Type B pancreatic cell (in vitro differentiated cells): ENCODE measurements at places on chromosomes 12 and 14.

GRCh38 chr12:119949594-119949993 is 39.4 kb upstream of the BICDL1 start:
- no peak for DNase-seq

DNA sequence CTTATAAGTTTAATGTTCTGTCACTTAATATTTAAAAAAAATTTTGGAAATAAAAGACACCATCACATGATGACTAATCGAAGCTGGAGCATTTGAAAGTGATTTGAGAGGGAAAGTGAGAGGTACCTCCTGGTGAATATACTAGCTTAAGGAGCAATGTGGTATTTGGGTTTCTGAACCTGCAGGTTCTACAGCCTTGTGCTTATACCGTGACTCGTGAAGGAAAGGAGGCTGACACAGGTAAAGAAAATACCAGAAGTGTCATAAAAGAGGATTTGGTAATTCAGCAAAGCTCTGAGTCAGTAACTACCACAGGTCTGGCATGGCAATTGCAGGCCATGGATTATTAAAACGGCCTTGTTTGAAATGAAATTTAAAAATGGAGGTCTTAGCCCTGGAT is 151.0 kb downstream of the SLC38A4 start:
- DNase-seq, result no peak

GRCh38 chr14:26810631-26811030 is 212.8 kb upstream of the NOVA1 start:
- DNase-seq, result no peak

GRCh38 chr14:105944632-105945610 is 418.5 kb downstream of the TMEM121 start:
- no peak for DNase-seq

DNA sequence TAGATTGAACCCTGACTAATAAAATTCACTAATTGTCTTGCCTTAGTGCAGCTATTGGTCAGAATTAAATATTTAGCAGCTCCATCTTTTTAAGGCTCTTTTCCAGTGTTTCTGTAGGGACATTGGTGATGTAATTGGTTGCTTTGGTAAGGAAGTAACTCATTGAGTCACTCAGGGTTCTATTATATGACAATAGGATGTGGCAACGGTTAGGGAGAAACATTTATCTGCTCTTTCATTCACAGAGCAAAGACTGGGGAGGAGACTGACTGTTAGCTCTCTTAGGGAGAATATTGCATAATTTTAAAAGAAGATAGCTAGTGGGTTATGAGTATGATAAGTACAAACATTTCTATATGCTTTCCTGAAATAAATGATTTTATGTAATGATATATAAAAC is 616.5 kb downstream of the TRHDE start:
- no peak for DNase-seq

GRCh38 chr12:102638777-102639176 is 158.4 kb upstream of the IGF1 start:
- no peak for DNase-seq

DNA sequence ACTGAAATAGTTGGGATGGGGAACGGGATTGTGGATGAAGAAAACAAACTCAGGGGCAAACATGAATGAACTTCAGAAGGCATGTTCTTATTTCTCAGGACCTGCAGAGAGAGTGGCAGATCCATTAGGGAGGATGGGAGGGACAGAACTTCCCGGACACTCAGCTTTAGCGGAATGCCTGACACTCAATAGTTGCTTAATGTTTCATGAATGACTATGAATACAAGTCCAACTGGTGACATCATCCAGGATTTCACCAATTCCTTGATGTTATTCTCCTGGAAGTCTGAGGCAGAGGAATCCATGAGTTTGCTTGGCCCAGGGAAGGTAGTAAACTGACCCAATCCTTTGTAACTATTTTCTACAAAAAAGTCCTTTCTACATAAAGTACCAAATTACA is 37.8 kb upstream of the LRRC10 start:
- no peak for DNase-seq

DNA sequence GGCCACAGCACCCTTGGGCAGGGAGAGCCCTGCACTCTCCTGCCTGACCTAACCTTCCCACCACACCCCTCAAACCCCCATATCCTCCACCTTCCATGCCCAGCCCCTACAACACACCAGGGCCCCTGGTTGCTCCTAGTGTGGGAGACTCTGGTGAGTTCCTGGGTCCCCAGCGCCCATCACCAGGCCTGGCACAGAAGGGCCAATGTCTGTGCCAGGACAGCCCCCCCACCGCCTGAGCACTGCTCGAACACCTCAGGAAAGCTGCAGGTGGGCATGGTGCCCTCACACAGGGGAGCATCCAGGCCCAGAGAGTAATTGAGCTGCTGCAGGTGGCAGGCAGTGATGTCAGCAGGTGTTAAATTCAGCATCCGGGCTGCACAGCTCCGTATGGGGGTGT is 15.2 kb downstream of the ADCY6 start:
- no peak for DNase-seq

- no peak for DNase-seq
These were observed 10.8 kb downstream of the DPF3 start for GRCh38 chr14:72883109-72883508.

DNA sequence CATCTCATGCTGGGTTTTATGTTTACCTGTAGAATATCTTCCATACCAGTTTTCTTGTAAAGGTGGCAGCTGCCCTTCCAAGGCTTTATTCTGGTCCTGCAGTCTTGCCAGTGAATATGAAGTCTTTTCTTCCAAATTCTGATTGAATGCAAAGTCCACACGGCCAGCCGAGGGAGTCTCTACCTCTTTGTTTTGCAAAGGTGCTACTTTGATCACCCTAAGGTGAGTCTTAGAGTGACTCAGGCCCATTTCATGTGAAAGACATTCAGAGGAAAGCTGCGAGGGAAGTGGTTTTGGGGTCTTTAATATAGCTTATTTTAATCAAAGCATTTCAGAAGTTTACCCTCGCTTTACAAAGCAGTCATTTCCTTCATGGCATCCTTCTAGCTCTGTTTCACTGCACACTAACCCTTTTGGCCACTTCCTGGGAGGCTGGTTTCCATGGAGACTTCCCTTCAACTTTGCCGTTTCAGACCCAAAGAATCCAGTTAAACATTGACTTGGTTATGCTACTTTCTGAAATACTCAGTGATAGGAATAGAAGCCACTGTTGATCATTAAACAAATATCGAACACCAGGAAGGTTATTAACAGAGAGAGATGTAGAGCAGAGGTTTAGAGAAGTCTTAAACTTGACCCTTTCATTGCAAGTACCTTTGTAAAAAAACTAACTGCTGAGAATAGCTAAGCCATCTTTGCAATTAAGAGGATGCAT is at the start of gene CCDC198:
TSS of gene CCDC198 (minus strand) at position 391 of the 715 bp plus-strand sequence. CDS start at position 249, 142 bp downstream.
- no peak for DNase-seq

GRCh38 chr12:51811203-51812202 is 37.0 kb downstream of the FIGNL2 start:
- no peak for DNase-seq

- DNase-seq, result no peak
These were observed 19.9 kb downstream of the SETD3 start for GRCh38 chr14:99460793-99461192.

GRCh38 chr12:65649126-65649525 is 175.2 kb upstream of the HMGA2 start:
- no peak for DNase-seq
